RWPE2 (cell line): ENCODE measurements at places on chromosomes 2 and 18.
A peak's percentile ranks its signal among the peaks of the same experiment; 100 is the strongest.

- no peak for DNase-seq
Observed at GRCh38 chr2:239003624-239004273, 155.9 kb downstream of the TWIST2 start.

DNA sequence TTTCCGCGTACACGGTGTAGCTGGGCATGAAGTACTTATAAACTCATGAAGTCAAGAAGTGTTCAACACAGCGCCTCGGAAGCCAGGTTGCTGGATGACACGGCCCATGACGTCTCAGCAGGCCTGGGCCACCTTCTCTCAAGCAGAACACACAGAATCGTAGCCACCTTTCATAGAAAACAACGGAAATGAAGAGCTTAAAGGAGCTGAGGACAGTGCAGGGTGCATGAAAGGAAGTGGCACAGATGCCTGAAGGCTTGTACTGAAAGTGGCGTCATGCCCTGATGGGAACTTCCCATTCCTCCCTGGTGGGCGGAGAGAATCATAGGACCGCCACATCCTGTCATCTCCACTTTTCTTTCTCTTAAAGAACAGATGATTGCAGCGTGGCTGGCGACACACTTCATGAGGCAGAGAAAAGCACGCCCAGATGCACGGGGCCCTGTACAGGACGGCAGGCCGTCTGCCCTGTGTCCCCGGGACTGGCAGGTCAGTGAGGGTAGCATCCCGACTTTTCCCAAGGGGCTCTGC lies 31.1 kb downstream of the HDAC4 start:
- peak; percentile 28 for DNase-seq

DNA sequence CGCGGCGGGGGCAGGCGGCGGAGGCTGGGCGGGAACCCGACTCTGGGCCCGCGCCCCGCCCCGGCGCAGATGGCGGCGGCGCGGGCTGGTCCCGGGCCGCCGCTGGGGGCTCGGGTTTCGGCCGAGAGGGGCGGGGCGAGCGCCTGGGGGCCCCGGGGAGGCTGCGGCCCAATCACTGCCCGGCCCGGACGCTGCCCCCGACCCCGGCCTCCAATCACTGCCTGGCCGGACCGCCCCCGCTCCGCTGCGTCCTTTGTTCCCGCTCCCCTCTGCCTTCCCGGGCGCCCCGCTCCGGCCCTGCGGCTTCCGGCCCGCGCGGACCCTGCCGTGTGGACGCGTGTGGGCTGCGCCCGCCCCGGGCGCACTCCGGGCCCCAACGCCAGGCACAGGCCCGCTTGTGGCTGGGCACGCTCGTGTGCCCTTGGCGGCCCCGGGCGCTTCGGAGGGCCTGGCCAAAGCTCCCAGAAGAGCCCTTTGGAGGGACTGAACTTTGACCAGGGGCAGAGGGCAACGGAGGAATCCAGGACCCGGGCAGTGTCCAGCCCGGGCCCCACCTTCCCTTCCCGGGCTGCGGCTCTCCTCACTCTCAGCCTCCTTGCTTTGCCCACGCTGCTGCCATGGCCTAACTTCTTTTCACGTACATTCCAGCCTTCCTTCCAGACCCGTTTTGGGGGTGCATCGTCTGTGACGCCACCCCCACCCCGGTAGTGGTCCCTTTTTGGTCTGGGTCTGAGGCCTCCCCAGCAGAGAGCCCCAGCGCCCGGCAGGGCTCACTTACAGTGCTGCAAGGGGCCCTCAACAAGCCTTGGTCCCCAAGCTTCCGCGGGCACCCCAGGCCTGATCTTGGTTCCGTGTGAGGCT lies 27.1 kb upstream of the PTMA start:
- DNase-seq = no peak

DNA sequence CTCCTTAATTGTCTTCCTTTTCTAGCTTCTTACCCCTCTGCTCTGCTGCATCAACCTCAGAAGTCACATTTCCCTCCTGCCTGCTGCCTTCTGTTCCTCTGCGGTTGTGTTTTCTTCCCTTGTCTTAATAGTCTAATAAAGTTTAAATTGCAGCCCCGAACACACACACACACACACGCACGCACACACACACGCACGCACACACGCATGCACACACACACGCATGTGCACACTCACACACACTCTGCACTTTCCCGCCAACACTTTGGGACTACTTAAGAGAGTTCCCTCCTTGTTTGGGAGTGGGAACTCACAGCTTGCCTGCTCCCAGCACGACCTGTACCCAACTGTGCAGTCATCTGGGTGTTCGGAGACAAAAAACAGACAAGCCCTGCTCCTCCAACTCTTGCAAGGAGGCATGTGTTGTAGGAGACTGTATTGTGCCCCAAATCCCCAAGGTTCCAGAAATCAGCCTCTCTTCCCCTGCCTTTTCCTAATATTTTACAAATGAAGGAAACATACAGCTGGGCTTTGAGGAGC lies 99.1 kb downstream of the SETBP1 start:
- no peak for DNase-seq

- DNase-seq = no peak
Observed at GRCh38 chr2:101706819-101707177, 9.3 kb downstream of the MAP4K4 start.

DNA sequence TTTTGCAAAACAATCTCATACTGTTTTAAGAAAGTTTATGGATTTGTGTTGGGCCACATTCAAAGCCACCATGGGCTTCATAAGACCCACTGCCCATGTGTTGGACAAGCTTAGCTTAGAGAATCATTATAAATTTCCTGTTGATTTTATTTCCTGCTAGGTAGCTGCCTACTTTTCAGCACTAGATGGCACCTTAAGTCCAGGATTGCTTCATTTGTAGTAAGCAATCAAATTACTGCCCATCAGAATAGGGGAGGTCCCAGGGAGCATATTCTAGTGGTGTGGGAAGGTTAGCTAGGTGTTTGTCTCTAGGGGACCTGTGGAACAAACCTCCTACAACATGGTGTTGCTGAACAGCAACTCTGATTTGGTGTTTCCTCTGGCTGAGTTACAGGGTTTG lies 11.0 kb upstream of the DCDC2C start:
- DNase-seq = no peak

DNA sequence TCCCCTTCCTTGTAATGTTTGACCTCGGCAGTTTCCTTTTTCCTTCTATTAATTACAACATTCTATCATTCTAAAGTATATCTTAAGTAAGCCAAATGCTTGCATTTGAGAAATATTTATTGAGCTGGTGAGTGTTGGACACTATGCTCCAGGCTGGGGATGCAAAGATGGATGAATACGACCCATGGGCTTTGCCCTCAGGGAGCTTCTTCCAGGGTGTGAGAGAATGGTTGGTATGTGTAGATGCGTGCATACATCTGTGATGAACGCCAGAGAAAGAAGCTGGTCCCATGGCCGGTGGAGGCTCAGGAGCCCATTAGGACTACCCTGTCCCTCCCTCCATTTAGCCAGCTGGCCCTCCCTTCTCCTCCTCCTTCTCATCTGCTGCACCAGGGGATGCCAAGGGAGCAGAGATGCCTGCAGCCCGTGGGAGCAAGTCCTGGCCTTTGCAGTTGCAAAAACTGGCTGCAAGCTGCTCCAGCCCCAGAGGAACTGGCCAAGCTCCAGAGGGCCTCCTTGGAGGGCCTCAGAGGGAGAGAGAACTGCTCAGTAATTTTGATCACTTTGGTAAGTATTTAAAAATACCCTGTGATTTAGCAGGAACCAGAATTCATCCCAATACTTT lies 65.7 kb upstream of the FOSL2 start:
- no peak for DNase-seq

- no peak for DNase-seq
Observed at GRCh38 chr2:133458280-133458679, 110.0 kb downstream of the NCKAP5 start.

- no peak for DNase-seq
Observed at GRCh38 chr2:230160112-230160660, 59.6 kb downstream of the SP110 start.

DNA sequence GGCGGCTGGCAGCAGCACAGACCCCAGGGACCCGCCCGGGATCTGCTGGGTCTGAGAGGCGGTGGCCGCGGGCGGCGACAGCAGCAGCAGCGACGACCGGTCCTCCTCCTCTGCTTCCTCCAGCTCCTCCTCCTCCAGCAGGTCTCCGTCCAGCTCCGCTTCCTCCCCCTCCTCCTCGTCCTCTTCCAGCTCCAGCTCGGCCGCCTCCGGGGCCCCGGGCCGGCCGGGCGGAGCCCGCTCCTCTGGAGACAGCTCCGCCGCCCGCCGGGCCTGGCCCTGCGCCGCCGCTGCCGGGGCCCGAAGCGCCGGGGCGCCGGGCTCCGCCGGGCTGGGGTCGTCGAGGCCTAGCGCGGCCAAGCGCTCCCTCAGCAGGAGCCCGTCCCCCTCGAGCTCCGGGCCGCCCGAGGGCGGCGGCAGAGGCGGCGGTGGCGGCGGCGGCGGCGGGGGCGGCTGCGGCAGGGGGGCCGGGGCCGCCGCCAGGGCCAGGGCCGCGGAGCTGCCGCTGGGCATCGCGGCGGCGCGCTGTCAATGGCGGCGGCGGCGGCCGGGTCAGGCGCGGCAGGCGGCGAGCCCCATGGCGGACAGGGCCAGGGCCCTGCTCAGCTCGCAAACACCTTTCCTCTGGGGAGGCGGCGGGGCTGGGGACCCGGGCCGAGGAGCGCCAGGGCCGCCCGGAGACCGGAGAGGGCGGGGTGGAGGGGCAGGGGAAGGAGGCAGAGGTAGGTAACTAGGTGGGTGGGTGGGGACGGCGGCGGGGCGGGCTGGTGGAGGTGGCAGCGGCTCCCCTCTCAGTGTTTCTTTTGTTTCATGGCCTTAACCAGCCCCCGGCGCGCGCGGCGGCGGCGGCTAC lies 445 bp downstream of the MEX3C start:
- DNase-seq = no peak

DNA sequence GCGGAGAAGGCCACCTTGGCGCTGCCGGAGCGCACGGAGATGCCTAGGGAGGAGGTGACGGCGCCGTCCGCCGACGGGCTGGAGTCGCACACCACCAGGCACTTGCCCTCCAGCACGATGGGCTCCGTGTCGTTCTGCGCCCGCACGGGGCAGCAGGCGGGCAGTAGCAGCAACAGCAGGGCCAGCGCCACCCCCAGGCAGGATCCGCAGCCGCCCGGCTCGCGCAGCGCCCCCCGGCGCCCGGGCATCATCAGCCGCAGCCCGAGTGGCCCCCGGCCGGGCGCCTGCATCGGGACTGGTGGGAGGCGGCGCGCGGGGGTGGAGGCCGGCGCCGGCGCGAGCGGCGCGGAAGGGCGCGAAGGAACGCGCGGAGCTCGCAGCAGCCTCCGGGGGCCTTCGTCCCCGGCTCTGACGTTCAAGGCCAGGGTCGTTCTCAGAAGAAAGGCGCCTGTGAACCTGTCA lies 2.2 kb downstream of the CBLN2 start:
- DNase-seq = no peak

DNA sequence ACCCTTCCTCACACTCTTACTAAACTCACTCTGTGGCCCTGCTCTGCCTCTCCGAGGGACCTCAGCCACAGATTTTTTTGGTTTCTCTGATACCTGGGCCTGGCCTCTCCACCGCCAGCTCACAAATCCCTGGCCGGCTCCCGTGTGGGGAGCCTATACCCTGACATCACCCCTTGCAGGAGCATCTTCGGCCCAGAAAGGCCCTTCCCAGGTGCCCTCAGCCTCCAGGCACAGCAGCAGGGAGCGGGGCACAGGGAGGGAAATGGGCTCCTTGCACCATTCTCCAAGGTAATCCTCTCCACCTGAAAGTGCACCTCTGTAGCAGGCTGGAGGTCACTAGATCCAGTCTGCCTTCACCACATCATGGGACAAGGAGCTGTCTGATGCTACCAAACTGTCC lies 43.2 kb downstream of the CRACDL start:
- DNase-seq = no peak

DNA sequence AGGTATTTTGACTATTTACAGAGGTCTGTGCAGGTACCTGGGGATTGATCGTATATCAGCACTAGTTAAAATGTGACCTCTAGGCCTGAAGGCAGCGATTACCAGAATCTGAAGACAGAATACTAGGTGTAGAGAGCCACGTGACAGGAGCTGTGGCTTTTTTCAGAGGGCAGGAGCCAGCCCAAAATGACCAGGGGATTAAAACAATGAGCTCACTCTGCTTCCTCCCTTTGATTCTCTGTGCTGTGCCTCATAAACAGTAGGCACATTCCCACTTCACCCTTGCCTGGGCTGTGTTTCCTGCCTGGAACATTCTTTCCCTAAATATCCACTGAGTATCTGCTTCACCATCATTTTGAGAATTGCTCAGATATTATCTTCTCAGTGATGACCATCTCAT lies 15.2 kb downstream of the ITGAV start:
- no peak for DNase-seq

DNA sequence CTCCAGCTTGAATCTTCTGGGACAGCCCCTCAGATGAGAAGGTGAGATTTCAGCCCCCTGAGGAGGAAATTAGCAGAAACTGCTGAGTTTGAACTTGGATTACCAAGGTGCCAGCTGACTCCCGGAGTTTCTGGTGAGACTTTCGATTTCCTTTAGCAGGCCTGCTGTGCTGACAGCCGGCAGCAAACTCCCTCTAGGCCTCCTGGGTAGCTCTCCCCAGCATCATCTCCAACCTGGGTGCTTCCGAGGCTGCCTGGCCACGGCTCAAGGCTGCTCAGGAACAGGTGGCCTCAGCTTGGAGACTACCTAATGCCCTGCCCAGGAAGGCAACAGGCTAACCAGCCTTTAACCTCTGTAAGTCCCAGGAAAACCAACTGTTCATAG lies 16.5 kb downstream of the SDC1 start:
- no peak for DNase-seq

- DNase-seq = no peak
Observed at GRCh38 chr2:101427743-101428142, 40.4 kb upstream of the CREG2 start.

GRCh38 chr18:39713961-39714360 lies 2148.4 kb upstream of the CELF4 start:
- no peak for DNase-seq

- no peak for DNase-seq
Observed at GRCh38 chr2:143907801-143908200, 612.1 kb downstream of the ZEB2 start.

GRCh38 chr2:156145976-156146375 lies 186.5 kb downstream of the NR4A2 start:
- DNase-seq = no peak

DNA sequence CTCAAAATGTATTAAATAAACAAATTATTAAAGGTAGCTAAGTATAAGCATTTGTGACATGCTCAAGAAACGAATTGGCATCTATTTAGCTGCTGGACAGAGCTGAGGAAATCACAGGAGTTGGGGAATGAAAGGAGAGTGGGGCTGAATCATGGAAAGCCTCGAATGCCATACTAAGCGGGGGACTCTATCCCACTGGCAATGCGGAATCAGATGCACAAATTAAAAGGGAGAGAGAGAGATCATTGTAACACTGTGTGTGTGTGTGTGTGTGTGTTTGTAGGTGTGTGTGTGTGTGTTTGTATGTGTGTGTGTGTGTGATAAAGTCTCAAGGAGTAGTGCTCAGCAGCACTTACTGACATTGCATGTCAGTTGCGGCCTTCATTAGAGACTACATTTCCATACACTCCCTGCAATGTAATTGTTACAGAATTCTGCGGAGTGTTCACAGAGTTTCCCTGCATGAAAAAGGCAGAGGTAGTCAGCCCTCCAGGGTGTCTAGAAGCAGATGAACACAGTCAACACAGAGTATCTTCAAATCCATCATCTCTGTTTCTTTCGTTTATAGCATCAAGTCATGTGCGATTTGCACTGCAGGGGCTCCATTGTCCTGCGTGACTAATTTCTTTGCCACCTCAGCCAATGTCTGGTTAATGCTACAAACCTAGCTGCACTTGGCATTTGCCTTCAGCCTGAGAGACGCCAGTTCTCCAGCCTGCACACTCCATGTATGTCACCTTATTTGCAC lies 111.7 kb upstream of the CYRIA start:
- no peak for DNase-seq
